ENCODE measurements at places on chromosomes 12 and 14.

DNA sequence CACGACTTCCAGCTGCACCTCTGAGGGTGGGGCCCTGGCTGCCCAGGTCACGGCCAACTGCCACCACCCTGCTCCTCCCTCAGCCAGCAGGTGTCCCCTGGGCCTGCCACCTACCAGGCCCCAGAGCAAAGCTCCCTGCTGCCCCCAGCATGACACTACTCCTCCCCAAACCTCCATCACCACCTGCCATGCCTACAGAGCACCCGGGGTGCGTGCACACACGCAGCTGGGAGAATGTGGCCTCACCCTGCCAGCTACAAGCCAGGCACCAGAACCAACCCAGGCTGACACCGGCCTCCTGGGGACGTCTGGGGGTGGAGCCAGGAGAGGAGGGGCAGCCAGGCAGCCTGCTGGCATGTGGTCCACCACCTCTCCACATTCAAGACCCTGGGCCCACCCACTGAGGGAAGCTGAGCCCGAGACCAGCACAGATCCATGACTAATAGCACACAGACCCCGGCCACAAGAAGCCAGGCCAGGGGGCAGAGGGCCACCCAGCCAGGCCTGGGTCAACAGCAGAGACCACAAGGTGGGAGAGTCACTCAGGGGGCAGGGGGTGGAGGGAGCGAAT lies 3.4 kb downstream of the JAG2 start:
- peak; percentile 62 for DNase-seq

DNA sequence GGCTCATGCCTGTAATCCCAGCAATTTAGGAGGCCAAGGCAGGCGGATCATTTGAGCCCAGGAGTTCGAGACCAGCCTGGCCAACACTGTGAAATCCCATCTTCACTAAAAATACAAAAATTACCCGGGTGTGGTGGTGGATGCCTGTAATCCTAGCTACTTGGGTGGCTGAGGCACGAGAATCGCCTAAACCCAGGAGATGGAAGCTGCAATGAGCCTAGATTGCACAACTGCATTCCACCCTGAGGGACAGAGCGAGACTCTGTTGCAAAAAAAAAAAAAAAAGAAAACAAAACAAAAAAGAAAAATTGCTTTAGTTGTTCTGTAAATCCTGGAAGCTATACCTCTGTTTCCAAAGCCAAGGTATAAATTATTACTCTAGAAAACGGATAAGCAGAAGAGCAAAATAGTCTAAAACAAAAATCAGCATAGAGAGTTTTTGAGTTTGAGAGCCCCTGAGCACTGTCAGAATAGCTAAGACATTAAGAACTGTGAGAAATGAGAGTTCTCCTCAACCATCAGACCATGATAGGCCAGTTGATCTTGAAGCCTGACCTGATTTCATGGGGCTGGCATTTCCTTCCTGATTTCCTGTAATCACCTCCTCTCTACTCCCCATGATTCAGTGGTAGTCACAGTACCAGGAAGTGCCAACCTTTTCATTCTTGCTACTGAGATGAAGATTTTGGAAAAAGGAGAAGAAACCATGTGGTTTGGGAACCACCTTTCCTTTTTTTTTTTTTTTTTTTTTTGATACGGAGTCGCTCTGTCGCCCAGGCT lies 31.7 kb downstream of the ATP2A2 start:
- DNase-seq = no peak

- no peak for DNase-seq
Observed at GRCh38 chr12:101592448-101592847, 2.3 kb upstream of the MYBPC1 start.

DNA sequence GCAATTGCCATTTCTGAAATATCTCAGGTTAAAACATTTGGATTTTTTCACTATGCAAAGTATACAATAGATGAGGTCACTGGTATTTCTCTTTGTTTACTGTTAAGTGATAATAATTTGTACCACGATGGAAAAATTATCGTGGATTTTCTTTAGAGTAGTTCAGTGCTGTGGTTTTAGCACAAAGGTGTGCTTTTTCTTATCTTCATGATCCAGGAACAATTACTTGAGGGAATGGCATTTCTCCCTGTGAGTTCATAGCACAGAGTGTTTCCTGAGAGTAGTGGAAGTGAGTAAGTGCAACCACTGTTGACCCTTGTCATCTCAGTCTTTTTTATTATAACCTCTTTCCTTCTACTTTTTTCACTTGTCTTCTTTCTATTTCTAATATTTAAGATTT lies 86.8 kb downstream of the FGD4 start:
- DNase-seq = no peak

GRCh38 chr14:35897616-35898111 lies 71.5 kb downstream of the BRMS1L start:
- DNase-seq = peak; percentile 4

GRCh38 chr12:124309744-124310143 lies 14.9 kb downstream of the RFLNA start:
- DNase-seq = no peak

GRCh38 chr14:72332046-72332445 lies 399.8 kb downstream of the RGS6 start:
- DNase-seq = no peak

DNA sequence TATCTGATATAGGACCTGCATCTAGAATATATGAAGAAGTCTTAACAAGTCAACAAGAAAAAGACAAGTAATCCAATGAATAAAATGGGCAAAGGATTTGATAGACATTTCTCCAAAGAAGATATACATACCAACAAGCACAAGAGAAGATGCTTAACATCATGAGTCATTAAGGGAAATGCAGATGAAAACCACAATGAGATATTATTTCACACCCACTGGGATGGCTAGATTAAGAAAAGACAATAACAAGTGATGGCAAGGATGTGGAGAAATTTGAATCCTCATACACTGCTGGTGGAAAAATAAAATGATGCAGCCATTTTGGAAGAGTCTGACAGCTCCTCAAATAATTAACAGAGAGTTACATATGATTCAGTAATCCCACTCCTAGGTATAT lies 502.6 kb downstream of the FUT8 start:
- no peak for DNase-seq

DNA sequence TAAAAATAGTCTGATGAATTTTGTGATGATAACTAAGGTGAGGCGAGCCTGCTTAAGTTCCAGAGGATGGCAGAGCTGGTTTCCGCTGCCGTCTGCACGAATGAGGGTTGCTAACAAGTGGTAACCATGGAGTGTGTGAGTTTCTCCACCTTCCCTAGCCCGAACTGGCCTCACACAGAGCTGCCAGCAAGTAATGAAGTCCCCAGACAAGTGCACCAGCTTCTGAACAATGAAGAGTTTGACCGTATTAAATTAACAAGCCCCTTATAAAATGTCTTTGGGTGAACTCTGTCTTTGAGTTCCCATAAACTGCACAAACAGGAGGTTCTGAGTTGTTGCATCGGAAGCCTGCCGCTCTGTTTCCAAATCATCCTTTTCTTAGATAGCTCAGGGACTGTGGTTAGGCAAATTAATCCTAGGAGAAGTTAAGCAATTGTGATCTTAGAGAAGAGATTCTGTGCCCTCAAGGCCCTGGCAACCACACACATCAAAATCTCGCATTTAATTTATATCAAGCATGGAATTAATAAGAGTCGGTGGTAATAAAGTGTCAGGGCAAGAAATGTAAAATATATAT lies 274.1 kb upstream of the DAAM1 start:
- DNase-seq = no peak

- DNase-seq = no peak
Observed at GRCh38 chr14:75783184-75783583, 122.1 kb downstream of the TTLL5 start.

GRCh38 chr14:21455592-21455911 lies 371 bp downstream of the CHD8 start:
- DNase-seq = no peak

DNA sequence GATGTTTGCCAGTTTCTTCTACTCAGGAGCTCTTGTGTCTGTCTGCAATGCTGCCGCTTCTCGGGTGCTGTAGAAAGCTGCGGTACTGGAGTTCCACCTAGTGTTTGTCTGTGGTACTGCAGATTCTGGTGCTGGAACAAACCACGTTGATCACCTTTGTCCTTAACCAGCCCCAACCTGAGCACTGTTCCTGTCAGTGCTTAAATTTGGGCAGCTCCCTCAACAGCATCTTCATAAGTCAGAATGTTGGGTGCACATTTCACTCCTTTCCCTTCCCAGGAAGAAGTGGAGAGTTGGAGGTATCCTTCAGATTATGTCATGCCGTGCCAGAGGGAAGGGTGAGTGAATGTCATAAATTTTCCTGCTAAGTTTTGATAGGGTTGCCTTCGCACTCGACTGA lies 48.7 kb upstream of the LALBA start:
- peak; percentile 90 for DNase-seq

DNA sequence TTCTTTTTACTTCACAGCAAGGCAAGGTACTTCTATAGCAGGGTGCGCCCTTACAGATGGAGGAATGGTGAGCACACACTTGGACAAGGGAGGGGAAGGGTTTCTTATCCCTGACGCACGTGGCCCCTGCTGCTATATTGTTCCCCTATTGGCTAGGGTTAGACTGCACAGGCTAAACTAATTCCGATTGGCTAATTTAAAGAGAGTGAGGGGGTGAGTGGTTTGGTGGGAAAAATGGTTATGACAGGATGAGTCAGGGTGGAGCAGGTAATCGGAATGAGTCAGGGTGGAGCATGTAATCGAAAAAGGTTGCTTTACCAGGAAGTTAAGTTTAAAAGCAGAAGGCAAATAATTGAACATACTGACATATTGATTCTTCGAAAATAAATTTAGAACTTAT lies 23.7 kb upstream of the RAB21 start:
- DNase-seq = no peak

DNA sequence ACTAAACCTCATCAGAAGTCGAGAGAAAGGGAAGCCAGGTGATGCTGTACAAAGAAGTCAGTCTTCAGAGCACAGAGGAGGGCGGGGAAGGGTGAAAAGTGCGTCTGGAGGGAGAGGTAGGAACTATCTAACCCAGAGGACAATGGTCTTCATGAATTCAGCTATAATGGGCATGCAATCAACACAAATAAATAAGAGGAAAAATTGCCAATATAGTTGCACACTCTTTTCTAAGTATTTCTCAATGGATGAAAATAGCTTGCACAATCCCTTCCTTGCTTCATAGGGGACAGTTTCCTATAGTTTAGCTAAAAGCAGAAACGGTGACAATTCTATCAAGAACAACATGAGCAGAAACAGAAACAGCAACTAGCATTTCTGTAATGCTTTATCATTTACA lies 931.2 kb downstream of the AACS start:
- no peak for DNase-seq

DNA sequence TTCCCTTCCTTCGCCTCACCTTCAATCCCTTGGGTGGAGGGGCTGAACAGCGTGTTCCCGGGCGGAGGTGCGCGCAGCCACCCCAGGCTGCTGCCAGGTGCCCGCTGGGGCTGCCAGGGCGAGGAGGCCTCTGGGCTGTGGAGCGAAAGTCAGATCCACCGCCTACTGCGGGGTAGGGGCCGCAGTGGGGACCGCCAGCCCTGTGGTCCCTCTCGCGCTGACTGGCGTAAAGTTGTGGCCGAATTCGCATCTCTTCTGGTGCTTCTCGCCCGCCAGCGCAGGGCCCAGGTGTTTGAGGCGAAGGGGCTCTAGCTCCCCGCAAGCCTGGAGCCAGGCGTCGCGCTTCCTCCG lies 6.9 kb upstream of the HOXC4 start:
- DNase-seq = no peak

DNA sequence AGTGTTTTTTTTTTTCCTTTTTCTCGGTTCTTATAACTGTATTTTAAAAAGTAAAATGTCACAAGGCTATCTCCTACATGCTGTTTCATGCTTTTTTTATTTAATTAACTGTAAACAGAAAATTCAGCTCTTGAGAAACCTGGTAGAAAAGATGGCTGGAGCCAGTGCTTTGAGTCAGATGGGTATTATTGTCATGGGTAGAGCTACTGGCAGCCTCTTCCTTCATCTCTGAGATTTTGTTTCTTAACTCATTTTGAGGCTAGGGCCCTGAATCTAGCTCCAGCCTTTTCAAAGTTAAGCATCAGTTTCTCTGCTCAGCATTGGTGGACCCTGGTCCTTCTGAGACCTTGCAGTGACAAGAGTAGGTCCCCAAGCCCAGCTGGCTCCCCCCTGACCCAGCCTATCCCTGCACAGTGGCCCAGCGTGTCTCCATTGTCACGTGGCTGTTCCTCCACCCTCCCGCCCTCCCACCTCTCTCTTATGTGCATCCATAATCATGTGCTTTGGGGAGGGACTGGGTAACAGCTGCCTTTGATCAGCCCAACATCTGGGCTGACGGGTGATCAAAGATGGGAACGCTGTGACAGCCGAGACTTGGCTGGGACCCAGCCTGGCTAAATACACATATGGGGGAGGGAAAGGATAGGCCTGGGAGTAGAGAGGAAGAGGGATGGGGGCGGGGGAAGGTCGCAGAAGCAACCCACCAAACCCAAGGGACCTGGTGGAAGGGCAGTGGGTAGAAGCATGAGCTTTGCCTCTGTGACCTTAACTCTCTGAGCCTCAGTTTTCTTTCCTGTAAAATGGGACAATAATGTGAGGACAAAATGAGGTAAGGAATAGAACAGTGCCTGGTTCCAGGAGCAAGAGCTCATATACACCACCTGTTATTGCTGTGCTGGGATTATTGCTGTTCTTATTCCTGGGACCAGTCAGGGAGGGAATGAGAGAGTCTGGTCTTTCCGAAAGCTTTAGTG lies 24.4 kb upstream of the RBM19 start:
- DNase-seq = no peak
